CD4-positive, CD25-positive, alpha-beta regulatory T cell (primary cell): ENCODE measurements at places on chromosomes 12 and 14. TPM values are rescaled to one million over a fixed set of nuclear protein-coding genes. Genes with fewer than 3 reads are reported as not detected.
A peak's percentile ranks its signal among the peaks of the same experiment; 100 is the strongest.

DNA sequence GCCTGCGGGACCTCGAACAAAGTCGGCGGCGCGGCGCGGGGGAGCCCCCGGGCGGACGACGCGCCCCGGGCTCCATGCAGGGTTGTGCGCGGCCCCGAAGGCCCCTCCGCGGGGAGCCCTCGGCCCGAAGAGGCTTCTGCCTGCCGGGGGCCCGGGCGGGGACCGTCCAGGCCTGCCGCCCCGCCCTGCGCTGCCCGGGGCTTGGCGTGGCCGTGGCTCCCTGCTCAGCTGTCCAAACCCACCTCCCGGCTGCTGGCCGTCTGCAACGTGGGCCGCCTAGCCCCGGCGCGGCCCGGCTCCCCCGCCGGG lies 670 bp downstream of the DYRK2 start:
- DNase-seq = no peak

DNA sequence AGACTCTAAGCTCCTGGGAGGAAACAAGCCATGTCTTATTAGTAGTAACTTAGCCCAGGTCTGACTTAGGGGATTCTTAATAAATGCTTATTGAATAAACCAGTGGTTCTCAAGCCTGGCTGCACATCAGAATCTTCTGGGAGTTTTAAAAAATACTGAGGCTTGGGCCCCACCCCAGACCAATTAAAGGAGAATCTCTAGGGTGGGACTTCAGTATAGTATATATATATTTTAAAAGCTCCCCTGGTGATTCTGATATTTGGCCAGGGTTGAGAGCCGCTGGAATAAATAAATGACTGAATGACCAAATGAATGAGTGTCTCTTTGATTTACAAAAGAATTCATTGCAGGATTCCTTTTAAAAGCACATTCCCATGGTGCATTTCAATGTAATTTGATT lies 151.5 kb upstream of the GSC start:
- no peak for DNase-seq

DNA sequence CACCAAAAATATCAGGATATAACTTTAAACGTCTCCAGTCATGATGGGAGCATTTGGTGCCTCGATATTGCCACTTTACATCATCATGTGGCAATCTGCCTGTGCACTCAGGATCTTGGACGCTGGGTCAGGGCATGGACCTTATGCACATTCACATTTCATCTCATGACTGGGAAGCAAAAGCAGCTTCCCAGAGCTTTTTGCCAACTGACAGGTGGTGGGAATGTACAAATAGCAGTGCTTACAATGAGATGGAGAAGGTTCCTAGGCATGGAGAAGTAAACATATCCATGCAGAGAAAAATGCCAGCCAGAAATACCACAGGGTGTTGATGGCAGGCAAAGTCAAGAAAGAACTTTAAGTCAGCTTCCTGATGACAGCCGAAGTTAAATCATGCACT lies 30.3 kb downstream of the EFCAB11 start:
- no peak for DNase-seq

NTF3 gene
- not detected for total RNA-seq

PLEKHD1 gene
- 0.25 TPM for total RNA-seq

DNA sequence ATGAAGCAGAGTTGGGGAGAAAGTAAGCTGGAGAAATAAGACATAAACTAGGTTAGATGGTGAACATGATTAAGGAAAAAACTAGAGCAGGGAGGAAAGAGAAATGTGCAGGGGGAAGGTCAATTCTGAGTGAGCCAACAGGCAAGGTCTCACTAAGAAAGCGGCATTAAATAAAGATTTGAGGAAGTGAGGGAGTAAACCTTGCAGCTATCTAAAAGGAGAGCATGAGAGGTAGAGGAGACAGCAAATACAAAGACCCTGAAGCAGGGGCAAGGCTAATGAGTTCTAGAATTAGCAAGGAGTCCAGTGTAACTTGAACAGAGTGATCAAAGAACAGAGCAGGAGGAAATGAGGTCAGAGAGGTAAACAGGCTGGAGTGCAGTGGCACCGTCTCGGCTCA lies 4.4 kb upstream of the SOCS2 start:
- no peak for DNase-seq

HCAR1 gene
- not detected for total RNA-seq

- no peak for DNase-seq
Observed at GRCh38 chr12:95237315-95237714, 19.7 kb downstream of the VEZT start.

SLC6A13 gene
- 0.49 TPM for total RNA-seq

GPR135 gene
- 1.3 TPM for total RNA-seq

DNA sequence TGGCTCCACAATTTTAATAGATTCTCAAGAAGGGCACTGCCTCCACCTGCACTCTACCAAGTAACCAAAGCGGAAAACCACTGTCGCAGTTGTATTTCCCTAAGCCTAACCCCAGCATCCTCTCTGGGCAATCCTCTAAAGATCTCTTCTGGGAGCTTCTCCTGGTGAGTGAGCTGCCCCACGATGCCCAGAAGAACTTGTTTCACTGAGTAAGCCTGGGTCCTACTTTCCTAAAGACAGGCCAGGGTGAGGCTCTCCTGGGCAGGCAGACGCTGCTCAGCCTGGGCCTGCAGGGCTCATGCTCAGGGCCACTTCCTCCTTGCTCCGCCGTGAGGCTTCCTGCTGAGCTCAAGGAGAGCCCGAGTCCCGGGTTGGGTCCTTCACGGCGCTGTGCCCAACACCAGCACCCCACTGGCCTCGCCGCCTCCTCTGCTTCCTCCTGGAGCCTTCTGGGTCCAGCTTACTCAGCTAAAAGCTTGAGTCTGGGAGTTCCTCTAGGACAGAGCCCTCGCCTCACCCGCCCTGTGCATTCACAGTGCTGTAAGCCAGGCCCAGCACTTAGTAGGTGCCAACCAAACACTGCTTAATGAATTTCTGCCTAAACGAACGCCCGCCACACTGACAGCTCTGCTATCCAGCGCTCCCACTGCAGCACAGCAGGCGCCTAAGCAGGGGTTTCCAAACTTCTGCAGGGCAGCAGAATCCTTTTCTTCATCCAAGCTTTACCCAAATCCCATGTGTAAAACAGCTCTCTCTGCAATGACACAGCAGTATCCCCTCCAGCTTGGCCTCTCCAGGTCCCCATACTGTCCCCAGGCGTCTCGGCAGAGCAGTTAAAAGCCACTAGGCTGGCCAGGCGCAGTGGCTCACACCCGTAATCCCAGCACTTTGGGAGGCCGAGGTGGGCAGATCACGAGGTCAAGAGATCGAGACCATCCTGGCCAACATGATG lies 5.7 kb downstream of the RAB35 start:
- DNase-seq = peak; percentile 48

- DNase-seq = no peak
Observed at GRCh38 chr12:119089380-119090013, 89.2 kb upstream of the HSPB8 start.
